ENCODE measurements at places on chromosomes 7 and 10.

GRCh38 chr10:75469006-75469616, 37.7 kb downstream of the LRMDA start:
- DNase-seq = no peak

DNA sequence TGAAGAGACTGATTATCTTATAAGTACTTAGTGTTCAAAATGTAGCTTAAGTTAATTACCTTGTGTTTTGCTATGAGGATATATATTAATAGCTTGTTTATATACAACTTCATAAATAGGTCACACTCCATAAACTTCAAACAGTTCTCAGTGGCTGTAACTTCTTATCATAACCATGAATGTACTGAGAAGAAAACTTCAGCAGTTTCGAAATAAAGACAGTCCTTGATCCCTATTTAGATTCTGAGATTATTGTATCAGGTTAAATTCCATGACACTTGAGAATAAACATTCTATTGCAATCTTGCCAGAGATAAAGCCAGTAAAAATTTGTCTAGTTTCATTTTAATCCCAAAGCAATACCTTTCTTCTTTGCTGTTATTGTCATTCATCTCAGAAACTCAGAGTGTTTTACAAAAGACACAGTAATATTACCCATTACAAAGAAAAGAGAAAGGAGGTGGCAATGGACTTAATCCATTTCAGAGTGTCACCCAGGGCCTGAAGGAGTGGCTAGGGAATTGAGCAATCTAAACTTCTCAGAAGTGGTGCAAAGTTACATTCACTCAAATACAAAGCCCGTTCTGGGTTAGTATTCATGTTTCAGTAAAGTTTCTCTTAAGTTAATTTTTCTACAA, 403.6 kb downstream of the SEMA3D start:
- no peak for DNase-seq

- DNase-seq = no peak
Observed at GRCh38 chr10:90171014-90171722, 469.8 kb downstream of the KIF20B start.

- no peak for DNase-seq
Observed at GRCh38 chr10:25178411-25178810, 3.6 kb downstream of the GPR158 start.

GRCh38 chr7:2171855-2172254, 60.9 kb downstream of the MAD1L1 start:
- DNase-seq = no peak

DNA sequence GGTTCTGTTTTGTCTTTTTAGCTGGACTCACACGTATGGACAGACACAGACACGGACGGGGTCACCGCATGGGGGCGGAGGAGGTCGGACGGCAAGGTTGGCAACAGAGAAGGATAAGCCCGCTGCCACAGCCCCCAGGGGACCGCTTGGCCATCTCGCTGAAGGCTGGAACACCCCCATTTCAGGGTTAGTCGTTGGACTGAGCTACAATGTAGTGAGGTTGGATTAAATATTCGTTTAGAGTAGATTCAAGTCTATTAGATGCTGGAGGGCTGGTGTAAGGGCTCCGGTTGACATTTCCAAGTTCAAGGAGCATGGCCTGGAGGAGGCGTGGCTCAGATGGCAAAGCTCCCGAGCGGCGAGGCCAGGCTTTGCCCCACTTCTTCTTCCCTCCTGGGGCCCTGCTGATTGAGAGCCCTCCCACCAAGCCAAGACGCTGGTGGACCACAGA, 35.2 kb downstream of the PPIF start:
- no peak for DNase-seq

- DNase-seq = no peak
Observed at GRCh38 chr10:17113889-17114540, 15.6 kb downstream of the CUBN start.

- no peak for DNase-seq
Observed at GRCh38 chr10:132806561-132807003, 20.6 kb upstream of the NKX6-2 start.

- DNase-seq = no peak
Observed at GRCh38 chr7:108026116-108026515, 23.2 kb upstream of the LAMB1 start.

All from stimulated activated CD8-positive, alpha-beta memory T cell treated with anti-CD3 and anti-CD28 coated beads, Interleukin-4, amount 100 ng/mL, for 1 hour (primary cell).